AG08395 (cell line): ENCODE measurements at places on chromosomes 6 and 20.

- no peak for DNase-seq
These were observed 22.9 kb upstream of the TBC1D7 start for GRCh38 chr6:13351271-13351670.

DNA sequence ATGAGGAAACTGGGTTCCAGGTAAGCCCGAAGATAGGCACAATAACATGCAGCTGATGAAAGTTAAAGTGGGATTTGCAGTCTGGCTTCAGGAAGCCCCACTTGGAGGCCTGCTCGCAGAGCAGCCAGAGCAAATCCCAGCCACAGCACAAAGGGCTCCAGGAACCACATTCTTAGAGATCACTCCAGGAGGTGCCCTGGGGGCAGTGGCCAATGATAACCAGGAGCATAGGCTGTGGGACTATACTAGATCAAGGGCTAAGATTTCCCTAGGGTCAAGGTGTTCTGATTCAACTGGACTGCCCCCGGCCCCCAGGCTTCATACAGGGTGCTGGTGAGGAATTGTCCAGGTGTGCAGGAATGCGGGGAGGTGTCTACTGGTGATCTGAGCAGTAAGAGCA, 133.9 kb upstream of the PTPRT start:
- no peak for DNase-seq

GRCh38 chr20:36181934-36182603, 27.5 kb downstream of the EPB41L1 start:
- DNase-seq: peak; percentile 61

DNA sequence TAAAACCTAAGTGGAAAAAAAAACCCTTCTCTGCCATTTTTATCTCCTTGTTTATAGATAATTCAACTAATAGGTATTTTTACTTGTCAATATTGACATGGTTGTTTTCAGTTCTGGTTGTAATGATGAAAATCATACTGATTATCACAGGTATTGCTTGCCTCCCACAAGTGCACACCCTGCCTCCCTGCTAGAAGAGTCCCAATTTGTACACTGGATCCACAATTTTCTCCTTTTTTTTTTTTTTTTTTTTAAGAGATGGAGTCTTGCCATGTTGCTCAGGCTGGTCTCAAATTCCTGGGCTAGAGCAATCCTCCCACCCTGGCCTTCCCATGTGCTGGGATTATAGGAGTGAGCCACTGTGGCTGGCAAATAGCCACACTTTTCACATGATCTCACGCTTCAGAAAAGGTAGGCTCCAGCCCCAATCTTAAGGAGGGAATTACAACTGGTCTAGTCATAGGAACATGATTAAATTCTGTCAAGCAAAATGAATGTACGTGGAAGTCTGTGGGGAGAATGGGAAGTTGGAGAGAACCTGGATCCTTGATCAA, 12.3 kb downstream of the DYNLT2 start:
- no peak for DNase-seq

DNA sequence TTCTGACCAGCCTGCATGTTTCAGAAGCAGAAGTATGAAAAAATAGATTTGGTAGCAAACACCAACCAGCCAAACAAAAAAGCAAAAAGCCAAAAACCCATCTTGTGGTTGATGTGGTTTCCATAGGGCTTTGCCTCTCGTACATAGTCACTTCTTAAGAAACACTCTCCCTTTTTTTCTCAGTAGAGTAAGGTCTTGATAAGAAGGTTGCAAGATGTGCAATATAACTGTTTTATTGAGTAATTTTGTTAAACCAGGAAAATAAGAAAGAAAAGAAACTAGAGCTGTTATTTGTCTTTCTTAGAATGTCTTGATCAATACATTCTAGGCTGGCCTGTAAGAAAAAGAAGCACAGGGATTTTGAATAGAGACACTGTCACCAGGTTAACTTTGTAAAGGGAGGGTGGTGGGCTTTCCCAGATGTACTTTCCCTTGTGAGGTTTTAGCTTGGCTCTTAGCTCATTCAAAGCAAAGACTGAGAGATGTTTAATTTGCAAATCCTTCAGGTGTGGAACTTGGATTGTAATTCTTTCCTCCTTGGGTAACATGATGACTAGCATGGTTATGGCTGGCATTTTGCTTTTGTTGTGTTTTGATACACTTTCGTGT, 49.7 kb downstream of the AKAP12 start:
- DNase-seq: no peak

DNA sequence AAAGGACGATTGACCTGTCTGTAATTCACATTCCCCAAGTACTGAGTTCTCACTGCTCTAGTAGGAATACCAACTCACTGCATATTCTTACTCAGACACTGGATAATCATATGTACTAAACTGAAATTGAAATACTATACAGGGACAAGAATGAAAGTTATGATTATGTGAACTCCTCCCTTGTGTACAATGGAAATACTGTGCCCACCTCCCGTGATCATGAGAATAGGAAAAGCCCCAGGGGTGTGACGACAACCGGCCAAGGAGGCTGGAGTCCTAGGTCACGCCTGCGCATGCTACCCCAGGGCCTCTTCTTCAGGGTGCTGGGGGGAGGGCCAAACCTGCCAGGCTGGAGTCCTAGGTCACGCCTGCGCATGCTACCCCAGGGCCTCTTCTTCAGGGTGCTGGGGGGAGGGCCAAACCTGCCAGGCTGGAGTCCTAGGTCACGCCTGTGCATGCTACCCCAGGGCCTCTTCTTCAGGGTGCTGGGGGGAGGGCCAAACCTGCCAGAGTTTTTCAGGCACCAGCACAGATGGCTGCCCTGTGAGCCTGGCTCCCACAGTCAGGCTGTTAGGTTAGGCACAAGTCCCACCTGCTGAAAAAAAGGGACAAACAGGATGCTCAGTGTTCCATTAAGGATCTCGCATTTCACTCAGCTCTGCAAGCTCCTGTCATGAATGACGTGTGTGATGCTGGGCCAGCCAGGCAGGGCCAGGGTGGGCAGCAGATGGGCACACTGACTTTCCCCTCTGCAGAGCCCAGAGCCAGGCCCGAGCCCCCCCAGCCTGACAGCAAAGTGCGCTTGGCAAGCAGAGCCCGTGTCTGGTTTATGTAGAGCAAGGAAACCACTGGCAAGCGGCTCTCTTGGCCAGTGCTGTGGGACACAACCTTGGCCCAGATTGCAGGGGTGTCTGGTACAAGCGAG, 107.7 kb downstream of the FOXF2 start:
- DNase-seq: no peak

DNA sequence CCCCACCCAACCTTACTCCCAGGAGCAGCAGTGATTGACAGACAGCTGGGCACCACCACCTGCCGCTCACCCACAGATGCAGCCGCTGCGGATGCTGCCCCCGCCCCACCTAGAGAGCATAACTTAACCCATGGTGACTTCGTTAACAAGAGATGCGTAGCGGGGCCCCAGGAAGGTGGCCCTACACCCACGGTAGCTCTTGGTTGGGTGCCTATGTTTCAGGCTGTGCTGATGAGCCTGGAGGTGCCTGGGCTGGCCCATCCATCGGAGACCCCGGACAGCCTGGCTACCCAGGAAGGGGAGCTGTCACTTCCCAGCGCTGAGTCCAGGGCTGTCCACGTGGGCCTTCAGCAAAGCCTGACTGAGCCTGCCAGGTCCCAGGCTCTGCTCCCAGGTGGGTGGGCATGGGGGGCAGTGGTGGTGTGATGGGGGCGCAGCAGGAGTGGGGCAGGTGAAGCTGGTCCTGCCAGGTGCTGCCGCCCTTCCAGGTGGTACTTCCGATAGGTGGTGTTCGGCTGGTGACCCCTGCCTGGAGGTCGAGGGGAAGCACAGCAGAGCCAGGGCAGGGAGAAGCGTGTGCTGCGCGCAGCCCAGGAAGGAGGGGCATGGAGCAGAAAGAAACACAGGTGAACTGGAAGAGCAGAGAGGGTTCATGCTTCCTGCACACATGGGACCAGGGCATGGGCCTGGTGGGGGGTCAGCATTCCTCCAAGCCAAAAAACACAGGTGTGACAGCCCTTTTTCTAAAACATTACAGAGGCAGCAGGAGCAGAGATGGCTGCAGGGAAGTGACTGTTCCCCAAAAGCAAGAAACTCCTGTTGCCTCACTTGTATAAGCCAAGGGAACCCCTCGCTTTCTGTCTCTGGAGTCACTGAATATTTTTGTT, 56.9 kb downstream of the SYNJ2 start:
- no peak for DNase-seq

DNA sequence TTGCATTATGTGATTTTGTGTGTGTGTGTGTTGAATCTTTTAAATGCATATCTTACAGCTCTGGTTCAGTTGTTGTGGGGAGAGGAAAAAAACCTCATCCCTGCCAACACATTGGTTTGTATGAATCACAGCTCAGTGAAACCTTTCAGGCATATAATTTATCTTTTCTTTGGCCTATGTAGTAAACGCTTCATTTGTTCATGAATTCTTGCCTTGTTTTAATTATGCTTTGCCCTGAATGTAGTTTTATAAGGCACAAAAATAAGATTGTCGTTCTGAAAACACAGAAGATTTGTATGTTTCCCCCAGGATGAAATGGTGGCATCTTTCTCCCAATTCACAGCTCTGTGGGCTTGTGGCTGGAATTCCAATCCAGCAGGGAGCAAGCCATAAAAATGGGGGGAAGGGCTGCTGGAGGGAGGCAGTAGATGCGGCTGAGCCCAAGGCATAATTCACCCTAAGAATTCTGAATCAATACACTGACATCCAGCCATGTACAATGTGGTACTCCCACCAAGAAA, 45.1 kb downstream of the BCAS1 start:
- DNase-seq: peak; percentile 86

DNA sequence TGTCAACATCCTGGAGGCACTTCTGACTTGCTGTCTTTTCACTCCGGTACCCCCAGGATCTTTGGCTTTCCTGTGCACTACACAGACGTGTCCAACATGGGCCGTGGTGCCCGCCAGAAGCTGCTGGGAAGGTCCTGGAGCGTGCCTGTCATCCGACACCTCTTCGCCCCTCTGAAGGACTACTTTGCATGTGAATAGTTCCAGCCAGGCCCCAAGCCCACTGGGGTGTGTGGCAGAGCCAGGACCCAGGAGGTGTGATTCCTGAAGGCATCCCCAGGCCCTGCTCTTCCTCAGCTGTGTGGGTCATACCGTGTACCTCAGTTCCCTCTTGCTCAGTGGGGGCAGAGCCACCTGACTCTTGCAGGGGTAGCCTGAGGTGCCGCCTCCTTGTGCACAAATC, 12.0 kb upstream of the MAPRE1 start:
- no peak for DNase-seq

DNA sequence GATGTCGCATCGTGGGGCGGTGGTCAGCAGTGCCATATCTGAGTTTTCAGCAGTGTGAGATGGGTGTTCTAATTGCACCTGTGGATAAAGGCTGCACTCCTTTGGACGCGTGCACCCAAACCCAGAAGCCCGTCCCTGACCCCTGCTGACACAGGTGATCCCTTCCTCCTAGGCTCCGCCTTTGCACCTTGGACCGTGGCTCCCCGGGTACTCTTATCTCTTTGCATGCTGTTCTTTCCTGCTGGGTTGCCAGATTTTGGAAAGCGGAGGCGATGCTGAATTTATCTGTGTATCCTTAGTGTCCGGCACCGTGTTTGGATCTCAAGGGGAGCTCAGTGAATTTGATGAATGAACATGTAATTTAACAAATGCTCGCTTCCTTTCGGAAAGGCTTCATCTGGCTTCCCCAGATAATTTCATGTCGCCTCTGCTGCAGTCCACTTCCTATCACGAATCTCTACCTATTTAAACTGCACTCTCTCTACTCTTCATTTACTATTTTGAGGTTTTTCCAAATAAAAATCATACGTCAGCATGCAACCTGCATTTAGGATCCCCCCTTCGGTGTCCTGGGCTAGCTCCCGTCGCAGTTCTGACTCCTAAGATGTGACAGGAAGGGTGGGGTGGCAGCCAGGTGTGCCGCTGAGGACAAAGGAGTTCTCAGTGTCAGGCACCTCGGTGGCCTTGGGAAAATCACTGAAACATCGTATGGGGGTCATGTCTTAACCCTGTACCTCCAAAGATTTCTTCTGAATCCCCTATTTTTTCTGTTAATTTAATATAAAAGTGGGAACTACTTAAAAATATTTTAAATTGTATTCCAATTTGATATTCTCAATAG, 753 bp upstream of the PERP start:
- no peak for DNase-seq

DNA sequence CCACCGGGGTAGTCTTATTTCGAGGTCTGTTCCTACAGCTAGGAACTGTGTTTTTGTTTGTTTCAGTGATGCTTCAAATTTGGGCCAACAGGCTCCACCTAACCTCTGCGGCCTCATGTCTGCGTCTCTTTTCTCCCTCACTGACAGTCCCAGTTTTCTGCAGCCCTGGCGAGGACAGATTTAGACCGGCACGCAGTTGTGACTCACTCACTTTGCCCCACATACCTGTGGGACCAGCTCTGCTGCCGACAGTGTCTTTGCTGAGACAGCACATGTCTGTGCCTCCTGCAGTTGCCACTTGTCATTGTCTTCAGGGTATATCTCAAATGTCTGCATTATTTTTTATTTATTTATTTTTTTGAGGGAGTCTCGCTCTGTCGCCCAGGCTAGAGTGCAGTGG, 29.2 kb downstream of the OSBPL2 start:
- DNase-seq: no peak

DNA sequence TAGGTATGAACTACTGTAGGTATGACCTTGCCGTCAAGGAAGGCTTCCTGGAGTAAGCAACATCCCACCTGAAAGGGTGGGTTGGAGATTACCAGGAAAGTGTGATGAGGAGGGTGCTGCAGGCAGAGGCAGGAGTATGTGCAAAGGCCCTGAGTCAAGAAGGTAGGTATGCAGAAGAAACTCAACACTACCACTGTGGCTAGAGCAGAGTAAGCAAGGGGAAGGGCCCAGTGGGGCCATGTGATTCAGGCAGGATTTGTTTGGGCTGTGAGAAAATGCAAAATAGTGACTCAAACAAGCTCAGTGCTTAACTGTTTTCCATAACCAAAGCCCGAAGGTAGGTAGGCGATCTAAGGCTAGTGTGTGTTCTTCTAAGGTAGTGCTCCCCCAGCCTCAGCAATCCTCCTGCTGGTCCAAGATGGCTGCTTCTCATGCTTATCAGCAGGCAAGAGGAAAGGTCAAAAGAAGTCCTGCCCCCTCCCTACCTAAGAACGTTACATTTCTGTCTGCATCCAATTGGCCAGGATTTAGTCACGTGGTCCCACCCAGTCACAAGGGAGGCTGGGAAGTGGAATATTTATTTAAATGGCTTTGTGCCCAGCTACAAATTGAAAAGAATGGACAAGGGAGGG, 36.2 kb upstream of the HMGA1 start:
- DNase-seq: no peak

DNA sequence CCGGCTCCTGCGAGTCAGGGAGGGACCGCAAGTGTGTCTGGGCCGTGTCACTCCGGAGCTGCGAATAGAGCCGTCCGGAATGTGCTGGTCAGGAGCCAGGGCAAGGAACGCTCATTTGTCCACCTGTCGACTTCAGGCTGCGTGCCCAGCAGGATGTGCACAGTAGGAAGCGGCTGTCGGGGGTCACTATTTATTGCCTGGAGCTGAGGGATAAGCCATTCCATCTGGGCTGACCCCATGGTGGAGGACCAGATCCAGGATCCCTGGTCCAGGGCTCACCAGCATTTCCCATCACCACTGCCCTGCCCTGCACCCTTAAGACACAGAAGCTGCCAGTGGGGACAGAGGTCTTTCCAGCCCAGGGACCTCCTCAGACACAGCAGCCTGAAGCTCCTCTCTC, 14.7 kb downstream of the NTSR1 start:
- no peak for DNase-seq
